Activated naive CD4-positive, alpha-beta T cell (primary cell): ENCODE measurements at places on chromosomes 7 and 10.

- peak; percentile 21 for DNase-seq
Measured at GRCh38 chr7:74289659-74290552, 699 bp downstream of the CLIP2 start.

- no peak for DNase-seq
Measured at GRCh38 chr7:1990001-1990670, 242.6 kb downstream of the MAD1L1 start.

DNA sequence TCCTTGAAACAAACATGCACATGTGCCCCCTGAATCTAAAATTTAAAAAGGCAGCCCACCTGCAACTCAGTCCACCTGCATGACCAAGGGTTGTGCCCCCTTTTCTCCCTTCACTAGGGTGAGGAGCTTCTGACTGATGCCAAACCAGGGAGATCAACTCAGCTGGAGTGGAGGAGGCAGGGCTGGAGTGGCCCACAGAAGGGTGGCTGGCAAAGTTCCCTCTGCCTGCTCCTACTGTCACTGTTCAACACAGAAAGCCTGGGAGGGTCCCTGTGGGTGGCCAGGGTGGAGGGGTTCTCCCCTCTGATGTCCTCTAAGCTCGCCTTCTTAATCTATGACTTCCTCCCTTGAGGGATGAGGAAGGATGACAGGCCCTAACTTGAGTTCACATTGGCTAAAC, 55.7 kb upstream of the ANTXRL start:
- DNase-seq: no peak

DNA sequence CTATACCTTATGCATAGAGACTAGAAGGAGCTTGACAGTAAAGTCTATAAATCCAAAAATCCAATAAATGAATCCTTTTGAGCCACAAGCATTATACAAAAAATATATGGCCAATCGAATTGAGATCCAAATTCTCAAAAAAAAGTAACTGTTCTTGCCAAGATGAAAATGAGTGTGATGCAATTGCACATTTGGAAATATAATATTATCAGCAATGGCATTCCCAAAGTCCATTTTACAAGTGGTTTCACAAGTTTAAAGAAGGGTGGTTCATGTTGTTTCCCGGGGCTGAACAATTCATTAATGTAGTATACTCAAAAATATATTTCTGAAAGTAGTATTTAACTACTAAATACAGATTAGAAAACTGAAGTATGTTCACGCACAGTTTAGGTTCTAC, 7.3 kb downstream of the RP9 start:
- no peak for DNase-seq

DNA sequence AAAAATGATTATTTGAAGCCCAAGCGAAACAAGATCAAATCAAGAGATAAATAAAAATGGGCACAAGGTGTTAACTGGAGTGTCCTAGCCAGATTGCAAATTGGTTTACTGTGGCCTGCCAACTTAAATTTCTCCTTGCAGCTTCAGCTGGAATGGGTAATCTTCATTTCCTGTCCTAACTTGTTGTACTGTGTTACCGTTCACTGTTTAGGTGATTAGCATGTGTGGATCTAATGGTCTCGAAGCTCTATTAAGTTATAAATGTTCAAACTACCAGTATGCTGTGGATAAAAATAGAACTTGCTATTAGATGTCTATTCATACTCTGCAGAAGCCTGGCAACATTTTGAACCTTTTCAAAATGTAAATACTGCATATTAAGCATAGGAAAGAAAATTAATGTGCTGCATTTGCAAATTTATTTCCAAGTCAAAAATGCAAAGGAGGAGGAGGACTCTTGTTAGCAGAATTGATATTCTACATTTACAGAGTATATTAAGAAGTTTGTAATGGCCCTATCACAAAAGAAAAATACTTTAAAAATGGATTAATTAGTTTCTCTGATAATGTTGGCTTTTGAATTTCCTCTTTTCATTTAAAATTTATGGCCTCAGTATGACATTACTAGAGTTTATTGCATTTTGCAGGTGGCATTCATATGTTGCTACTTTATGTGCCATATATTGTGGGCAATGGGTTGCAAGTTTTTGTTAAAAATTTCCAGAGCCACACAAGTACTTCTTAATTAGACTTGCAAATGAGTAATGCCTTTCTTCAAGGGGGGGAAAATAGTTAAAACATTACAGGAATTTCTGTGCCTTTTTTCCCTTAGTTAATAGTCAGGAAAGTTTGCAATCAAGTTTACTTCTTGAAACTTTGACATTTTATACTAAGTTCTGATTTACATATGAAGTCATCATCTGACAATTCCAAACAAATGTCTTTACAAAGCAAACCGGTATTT, 92.1 kb downstream of the CABCOCO1 start:
- no peak for DNase-seq

- DNase-seq: no peak
Measured at GRCh38 chr7:39458061-39458745, 108.0 kb upstream of the YAE1 start.

- DNase-seq: no peak
Measured at GRCh38 chr7:151661587-151661986, 141.9 kb upstream of the RHEB start.

DNA sequence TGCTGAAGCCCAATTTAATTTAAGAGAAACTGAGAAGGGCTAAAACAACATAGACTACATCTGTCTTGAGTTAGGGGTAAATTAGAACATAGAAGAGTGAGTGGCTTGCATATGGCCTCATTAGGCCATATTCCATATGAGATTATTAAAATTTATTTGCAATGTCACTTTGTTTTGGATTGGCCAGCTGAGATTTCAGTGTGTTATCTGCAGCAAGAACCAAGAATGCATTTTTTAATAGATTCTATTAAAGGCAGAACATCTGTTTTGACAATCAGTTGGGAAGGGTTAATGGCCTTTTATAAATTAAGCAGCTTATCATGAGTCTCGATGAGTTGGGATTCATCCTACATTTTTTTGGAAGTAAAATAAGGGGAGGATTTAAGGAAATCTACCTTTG, 236.2 kb downstream of the DGKB start:
- no peak for DNase-seq

DNA sequence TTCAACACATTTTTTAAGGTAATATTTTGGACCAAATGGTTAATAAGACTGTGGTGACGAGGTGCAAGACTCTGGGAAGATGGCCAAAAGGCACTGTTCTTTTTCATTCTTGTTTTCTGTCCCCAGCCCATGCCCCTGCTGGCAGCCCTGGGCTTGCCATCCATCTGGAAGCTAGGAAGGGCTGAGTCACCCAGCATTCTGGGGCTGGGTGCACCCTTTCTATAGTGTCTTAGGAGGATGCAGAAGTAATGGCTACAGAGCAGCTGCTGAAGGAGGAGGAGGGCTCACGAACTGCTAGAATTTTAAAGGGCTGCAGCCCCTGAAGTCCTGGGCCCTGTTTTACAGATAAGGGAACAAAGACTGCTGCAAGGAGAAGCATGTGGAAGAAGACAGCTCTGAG, 42.8 kb upstream of the ZNF32 start:
- no peak for DNase-seq

DNA sequence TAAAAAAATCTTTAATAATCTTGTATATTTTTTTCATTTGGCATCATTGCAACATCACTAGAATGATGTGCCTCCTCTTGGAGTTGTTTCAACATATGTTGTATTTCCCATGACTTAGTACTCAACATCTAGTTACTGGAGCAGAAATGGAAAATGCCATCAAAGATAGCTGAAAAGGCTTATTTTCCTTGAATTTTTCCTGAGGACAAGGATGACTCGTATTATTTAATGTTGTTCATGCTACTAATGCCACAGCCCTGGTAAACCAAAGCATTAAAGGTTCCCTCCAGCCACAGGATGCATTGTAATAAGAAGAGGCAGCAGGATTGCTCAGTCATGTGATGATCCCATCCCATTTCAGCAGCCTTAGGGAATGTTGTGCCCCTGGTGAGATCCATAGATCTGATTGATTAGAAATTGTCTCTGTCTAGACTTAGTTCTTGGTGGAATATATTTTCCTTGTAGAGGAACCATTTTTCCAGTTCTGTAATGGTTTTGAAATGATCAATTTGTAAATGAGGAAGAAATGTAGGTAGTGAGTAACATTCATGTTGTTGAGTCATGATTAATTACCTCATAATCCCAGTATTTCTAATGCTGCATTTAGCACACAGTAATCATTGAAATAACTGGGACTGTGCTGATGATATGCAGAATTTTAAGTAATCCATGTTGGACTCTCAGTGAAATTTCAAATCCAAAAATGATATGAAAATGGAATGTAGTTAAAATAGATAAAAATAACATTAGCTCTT, 91.3 kb upstream of the SMIM30 start:
- no peak for DNase-seq

DNA sequence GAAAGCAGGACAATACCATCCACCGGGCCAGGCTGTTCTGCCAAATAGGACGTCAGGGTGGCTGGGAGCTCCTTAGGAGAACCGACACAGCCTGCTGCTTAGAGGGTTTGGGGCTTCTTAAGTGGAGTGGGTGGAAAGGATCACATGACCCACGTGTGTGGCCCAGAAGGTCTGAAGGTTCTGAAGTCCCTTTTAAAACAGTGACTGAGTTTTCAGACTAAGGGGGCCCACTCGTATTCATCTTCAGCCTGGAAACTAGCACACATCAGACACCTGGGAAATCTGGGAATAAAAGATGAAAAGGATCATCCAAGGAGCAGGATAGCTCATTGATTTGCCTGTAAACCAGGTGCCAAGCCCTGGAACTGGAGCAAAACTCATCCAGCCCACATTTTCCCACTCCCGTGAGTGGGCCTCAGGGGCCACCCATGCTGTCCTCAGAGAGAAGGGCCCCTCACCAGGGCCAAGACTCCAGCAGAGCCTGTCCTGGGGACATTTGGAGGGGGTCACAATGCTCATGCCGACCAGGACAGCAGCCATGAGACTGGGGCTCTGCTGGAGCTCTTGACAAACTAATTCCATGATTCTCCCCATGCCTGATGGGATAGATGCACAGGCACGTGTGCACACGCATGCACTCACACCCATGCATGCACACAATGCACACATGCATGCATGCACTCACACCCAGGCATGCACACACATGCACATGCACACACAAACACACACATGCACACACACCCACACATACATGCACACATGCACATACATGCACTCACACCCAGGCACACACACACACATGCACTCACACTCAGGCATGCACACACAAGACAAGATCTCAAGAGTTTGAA, 168.8 kb upstream of the PPP2R2D start:
- no peak for DNase-seq
